ENCODE measurements at places on chromosomes 3 and 15.

DNA sequence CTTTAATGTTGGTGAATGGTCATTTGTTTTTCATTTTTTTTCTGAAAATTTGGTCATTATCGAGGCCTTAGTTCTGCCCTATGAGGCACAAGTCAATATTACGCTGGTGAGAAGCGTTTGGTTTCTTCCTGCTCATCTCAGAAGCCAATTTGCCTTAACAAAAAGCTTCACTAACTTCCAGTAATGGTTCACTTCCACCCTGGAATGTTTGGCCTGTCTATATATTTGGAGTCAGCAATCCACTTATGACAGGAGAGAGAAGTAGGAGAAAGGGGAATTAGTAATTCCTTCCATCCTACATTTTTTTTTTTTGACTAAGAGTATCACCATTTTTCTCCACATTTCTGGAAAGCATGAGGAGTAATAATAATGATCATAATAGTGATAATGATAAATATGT lies 124.4 kb downstream of the DIPK2A start:
- peak; percentile 84 for DNase-seq

DNA sequence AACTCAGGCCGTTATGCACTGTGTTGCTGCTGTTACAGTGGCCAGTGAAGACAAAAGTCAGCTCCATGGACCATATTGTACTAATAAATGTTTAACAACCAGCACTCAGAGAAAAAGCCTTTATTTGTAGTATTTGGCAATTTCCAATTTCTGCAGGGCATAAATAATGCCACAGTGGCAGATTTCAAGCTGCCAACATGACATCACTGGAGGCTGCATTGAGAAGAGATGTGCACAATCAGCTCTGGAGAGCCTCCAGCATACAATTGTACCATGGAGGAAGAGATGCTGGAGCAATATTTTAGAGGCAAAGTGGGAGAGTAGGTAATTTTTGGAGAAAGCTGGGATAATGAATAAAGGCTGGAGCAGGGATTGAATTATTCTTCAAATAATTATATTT lies 9.7 kb upstream of the ALCAM start:
- peak; percentile 61 for DNase-seq

GRCh38 chr3:17411157-17411877 lies 331.1 kb downstream of the TBC1D5 start:
- no peak for DNase-seq

DNA sequence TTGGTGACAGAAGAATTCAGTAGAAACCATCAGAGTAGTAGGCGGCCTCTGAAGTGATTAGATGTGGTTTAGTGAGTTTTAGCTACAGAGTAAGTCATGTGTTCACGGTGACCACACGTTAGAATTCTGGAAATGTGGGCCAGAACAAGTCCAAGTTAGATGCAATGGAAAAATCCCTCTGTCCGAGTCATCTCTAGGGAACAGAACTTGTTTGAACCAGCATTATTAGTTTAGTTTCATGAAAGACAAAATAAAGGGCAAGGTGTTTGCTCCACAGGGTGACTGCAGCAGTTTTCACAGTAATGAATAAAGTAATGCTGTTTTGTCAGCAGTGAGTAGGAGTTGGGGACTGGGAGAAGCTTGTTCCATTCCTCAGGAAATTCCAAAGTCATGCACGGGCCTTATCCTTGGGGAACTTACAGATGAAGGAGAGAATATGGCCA lies 100.2 kb downstream of the CGNL1 start:
- peak; percentile 39 for DNase-seq

DNA sequence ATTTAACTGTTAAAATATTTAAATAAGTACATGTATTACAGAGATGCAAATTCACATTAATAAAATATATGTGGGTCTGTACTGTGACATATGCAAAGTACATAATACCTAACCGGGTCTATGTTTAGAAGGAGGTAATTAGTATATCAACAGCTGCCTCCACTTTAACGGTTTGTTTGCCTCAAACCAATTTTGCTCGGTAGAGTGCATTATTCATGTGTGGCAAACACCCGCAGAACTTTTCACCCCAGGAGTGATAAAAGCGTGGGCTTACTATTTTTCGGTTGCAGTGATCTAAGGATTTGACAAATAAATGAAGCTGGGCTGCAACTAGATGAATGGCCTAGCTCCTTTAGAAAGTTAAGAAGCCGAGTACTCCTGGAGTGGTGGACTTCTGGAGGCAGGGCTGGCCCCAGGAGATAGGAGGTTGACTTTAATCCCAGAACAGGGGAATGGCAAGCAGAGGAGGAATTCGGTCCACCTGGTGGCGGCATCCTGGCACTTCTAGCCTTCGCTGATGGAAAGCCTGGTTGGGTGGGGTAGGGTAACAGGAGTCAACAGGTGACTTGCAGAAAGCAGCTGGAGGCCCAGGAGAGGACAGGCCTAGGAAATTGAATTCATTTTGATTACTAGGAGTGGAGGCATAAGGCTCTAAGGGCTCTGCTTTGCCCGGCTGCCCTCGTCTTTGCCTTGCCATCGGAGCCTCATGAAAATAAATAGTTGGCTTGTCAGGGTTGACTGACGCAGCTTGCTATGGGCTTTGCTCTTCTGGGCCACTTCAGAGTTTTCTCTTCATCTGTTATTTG lies 2.4 kb downstream of the SLCO3A1 start:
- DNase-seq = no peak

- DNase-seq = peak; percentile 72
These were observed 905.8 kb downstream of the IGSF11 start for GRCh38 chr3:118128886-118129285.

DNA sequence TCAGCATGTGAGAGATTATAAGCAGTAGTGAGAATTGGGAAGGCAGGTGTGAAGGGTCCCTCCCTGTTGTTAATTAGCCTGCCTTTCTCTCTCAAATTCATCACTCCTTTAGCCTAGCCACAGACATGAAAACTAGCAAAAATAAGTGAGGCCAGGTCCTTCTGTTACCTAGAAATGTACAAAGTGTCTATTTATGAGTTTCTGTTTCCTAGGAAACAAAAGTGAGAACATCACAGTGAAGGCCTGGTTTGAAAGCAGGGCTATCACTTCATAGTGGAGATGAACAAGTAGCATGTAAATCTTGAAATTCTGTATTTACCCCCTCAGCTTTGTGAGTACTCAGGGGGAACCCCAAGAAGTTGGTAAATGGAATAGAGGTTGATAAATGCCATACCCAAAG lies 78.2 kb upstream of the UMPS start:
- DNase-seq = no peak

- DNase-seq = no peak
These were observed 175.6 kb upstream of the ATP10A start for GRCh38 chr15:26038693-26039092.

- no peak for DNase-seq
These were observed 1250.0 kb upstream of the GBE1 start for GRCh38 chr3:83011481-83011880.

DNA sequence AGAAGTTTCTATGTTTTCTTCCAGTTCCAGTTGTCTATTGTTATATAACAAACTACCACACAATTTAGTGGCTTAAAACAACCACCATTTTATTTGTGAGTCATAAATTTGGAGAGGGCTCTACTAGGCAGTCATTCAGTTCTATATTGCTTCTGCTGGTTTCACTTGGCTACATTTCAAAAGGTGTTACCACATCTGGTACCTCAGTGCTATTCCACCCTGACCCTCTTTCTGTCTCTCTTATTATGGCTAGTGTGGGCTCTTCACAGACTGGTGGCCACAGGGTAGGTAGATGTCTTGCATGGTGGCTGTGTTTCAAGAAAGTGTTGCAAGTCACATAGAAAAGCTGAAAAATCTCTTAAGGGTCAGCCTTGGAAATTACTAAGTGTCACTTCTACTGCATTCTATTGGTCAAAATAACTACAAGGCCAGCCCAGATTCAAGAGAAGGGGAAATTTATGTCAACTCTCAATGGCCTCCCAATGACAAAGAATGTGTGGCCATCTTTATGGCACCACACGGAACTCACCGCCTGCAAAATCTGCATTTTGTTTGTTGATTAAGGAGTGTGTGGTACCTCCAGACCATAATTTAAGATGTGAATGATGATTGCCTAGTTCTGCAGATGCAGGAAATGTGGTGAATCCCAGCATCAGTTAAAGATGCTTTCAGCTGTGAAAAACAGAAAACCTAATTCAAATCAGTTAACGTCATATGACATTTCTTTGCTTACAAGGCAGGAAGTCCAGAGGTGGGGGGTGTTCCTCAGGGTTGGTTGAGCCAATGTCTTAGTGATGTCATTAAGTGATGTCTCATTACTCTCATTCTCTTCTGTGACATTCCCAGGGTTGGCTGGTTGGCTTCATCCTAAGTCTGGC lies 105.8 kb upstream of the RASGRP1 start:
- DNase-seq = no peak

DNA sequence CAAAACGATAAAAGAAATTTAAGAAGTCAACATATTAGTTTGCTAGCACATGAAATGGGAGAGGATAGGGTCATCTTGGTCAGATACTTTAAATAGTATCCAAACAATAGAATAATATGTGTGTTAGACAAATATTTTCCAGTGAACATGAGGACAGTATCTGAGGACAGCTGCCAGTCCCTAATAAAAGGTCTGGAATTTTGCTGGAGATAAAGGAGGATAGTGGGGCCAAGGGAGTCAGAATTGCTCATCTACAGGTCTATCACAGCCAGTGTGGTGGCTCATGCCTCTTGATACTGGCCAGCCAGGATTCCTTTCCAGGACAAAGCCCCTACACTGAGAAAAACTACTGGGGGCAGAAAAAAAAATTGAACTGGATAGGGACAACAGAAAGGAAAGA lies 74.0 kb downstream of the HERC1 start:
- DNase-seq = no peak

DNA sequence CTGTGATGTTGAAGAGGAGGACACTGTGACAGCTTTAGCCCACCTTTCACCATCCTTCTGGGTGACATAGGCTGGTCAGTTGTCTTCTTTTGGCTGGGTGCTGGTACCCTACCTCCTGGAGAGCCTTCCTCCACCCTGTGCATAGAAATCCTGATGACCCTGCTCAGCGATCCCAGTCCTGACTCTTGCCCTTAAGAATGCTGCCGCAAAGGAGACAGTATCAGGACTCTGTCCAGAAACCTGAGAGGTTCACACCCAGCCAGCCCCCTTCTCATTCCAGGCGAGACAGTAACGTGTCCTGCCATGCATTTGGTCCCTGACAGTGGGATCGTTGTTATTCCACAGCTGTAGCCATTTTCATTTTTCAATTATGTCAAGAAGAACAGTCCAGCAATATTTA lies 312.8 kb upstream of the CHRM5 start:
- no peak for DNase-seq

DNA sequence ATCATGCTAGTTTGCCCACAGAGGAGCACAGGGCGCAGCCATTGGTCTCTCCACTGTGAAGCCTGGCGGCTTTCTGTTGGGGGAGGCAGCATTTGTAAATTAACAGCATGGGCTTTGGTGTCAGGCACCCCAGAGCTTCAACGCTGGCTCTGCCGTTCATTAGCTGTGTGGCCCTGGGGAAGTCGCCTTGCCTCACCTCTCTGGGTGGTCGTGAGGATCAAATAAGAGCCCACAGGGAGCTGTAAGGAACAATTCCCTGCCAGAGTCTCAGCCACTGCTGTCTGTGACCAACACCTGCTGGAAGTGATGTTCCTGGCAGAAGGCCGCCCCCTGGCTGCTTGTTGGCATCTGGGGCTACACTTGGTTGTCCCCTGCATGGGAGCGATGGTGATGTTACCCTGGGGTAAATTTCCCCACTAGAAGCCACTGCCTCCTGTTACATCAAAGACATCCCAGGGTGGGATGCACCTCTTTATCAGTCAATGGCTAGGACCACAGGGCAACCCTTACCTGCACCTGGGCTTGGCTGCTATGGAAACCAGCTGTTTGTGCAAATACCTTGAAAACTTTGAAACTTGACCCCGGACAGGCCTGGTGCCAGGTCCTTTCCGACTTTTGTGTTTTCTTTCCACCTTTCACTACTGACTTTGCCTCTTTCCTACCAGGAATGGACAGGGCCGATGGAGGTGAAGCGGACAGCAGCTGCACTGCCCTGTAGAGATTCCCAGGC lies 36.9 kb downstream of the DNASE1L3 start:
- no peak for DNase-seq

DNA sequence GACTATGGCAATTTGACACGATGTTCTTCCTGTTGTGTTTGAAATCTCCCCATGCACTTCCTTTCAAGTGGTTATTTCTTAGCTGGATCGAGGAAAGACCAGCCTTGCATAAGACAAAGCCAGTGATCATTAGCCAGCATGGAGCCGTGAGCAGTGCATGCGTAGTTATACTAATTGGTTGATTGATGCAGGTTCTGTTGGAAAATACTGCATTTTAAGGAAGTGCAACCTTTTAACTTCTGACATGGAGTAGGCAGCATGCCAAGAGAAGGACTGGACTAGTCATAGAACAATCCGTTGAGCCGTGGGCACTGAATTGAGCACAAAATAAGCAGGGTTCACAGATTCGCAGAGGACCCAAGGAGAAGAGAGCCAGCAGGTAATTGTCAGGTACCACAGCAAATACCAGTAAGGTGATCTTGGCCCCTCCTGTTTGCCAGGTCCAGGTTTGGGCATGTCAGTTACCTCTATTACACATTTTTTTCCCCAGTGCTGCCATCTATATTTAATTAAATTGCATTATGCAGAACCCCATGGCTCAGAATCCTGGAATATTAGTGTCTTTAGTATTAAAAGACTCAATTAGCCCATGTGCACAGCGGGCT lies 29.0 kb upstream of the BCL6 start:
- DNase-seq = no peak

DNA sequence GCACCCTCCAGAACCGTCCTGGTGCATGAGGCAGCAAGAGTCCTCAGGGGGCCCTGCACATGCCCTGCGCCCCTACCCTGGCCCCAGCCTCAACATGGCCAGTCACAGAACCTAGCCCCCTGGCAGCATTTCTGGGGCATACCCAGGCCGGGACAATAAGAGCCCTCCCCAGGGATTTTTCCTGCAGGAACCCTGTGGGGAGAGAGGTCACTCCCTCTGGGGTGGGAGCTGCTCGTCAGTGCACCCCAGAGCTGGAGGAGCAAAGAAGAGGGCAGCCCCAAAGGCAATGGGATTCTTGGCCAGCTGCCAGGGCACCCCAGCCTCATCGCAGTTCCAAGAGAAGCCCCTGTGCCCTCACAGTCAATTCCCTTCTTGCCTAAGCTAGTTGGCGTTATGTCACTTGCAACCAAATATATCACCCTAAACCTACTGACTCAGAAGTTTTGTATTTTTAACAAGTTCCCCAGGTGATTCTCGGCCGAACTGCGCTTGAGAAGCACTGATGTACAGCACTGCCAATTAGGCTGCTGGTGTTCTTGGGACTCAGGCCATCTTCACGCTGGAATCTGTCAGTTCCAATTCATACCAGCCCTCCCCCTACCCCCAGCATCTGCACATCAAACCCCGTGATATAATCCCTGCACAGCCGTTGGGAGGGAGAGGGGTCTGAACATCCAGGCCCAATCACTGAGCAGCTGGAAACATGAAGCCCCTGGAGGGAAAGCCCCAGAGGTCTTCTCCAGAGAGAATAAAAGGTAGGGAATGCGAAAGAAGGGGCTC lies 87.5 kb upstream of the PRR20G start:
- no peak for DNase-seq

GRCh38 chr3:44418549-44418948 lies 58.9 kb downstream of the ZNF445 start:
- no peak for DNase-seq

DNA sequence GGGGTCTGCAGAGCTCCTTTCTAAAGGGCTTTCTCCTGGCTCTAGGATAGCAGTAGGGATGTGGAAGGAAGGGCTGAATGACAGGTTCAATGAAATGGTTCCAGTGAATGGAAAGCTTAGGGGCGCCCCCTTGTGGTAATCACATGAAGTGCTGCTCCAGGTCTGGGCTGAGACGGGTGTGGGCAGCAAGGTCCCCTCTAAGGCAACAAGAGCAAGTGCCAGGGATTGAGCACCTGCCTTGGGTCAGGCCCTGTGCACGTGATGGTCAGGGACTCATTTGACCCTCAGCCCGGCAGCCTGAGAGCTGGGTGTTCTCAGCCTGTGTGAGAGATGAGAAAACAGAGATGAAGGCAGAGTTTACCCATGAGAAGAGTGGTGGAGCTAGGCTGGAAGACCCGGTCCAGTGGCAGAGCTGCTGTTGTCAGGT lies 12.1 kb upstream of the CX3CR1 start:
- peak; percentile 12 for DNase-seq
